Panc1 (cell line): ENCODE measurements at places on chromosomes 1 and 21.

GRCh38 chr1:183110326-183110880, 75.7 kb upstream of the LAMC2 start:
- no peak for DNase-seq

DNA sequence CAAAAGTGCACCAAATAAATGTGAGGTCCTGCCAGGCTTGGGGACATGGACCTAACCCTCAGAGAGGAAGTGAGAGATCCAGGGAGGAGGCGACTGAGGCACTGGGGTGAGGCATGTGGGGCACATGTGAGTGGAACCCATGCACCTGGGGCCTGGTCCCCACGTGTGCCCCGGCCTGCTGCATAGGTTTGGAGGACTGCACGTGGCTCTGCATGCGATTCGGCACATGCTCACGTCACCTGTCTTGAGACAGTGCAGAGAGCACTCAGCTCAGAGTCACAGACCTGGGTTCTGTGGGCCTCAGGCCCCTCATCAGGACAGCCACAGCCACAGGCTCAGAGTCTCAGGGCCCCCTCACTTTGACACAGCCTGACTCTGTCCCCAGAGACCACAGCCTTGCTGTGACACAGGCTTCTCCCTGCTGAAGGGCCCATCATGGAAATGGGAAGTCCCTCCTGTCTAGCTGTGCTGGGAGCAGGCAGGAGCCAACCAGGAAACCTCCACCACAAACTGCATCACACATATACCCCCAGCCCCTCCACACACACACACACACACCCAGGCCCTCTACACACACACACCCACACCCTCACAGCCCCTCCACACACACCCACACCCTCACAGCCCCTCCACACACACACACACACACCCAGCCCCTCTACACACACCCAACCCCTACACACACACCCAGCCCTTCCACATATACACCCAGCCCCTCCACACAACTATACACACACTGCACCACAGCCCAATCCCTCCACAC, 48.2 kb downstream of the SLC9A1 start:
- no peak for DNase-seq

- no peak for DNase-seq
These were observed 68.3 kb upstream of the LAX1 start for GRCh38 chr1:203696673-203697072.

- no peak for DNase-seq
These were observed 83.8 kb downstream of the PAPPA2 start for GRCh38 chr1:176546825-176547224.

DNA sequence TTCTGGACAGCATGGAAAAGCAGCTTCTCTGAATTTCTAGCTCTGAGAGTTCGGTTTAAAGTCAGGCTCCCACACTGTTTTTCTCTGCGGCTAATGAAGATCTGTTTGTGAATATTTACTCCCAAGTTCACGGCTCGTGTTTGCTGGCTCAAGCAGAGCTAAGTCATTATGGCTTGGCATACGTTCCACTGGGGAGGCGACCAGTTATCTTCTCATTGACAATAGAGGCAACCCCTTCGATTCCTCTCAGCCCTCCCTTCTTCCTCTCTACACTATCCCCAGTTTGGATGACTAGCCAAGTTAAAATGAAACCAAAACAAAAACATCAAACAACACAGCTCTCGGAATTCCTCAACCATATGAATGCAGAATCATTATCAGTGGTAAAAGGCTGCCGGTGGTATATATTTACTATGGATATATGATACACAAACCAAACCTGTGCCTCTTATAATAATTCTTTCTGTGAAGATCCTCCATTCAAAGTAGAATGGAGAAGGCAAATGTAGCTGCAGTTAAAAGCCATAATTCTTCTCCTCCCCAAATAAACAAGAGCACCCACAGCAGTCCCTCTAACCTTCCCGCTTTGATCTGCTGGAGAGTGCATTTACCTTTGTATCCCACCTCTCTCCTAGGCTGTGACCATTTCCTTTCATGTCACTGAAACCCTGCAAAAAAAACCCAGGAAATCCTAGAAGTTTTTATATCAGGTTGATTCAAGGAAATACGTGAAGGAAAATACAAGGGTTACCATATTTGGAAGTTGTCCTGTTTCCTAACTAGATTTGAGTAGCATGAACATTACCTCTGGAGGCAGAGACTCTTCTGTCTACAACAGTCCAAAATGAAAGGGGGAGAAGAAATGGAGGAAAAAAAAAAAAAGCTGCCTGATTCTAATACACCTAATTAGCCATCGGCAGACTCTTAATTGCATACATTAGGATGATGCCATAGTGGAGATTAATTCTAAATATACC, 108.3 kb upstream of the USH2A start:
- DNase-seq, result no peak

DNA sequence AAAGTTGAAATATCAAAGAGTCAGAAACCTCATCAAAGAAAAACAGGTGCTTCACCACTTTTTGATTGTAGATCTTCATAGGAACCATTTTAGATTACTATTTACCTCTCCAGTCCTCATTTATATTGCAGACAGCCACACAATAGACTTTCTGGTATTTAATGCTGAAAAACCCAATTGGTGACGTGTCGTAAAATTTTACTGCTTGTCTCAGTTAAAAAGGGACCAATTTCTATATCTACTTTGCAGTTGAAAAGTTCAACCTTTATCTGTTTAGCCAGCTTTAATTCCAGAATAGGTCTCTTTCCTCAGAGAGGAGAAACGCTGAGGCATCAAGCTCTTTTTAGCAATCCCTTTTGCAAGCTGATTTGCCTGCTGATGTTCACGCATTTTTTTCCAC, 1722.4 kb downstream of the PLA2G4A start:
- DNase-seq, result no peak

GRCh38 chr1:55285834-55286233, 70.7 kb upstream of the USP24 start:
- no peak for DNase-seq

DNA sequence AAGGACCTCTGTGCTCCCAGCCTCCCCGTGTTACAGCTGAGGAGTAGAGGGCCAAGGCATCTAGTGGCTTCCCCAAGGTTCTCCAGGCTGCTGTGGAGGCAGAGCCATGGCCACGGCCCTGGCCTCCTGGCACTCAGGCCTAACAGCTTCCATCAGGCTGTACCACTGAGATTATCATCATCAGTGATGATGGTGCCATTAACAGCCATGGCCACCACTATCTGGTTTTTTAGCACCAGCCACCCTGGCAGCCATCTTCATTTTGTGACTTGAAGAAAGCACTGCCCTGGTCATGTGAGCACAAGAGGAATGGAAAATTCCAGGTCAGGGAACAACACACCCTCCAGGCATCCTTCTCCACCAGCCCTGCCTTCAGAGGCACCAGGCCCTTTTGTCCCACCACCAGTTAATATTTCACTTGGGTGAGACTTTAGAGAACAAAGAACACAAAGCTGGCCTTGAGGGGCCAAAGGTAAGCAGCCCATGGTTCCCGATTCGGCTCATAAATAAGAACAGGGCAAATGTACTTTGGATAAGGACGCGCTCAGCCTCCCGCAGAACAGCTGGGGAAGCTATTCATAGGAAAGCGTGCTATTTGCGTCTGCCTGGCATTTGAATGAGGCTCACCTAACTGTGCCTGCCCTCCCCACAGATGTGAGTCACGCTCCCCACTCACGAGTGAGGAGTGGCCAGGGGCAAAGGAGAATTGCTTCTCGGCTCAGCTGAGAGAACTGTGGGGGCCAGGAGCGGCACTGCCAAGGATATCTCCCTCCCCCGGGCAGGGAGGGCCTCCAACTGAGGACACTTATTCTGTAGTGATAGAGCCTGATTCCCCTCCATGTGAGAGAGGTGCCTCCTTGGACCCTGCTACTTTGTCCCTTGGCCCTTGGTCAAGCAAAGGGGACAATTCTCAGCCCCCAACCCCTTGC, 95.6 kb downstream of the CD58 start:
- no peak for DNase-seq

- DNase-seq, result no peak
These were observed 2.9 kb downstream of the MACO1 start for GRCh38 chr1:25433389-25434186.

DNA sequence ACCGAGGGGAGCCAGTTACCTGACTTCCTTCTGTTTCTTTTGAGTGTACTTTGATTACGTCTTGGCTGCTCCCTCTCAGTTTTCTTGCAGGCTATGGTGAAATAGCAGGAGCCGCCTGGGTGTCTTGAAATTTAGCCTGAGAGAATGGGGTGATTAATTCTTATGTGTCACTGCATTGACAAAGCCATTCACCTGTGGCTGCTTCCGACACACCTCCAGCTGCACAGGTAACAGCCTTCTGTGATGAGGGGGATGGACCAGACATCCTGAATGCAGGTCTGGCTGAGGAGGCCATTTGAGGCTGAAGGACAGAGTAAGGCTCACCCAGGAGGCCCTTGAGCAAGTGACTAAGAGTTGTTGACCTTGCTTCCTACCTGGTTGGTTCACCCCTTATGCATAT, 16.5 kb downstream of the CACNA1E start:
- no peak for DNase-seq

- DNase-seq, result no peak
These were observed 1.7 kb upstream of the TNFRSF9 start for GRCh38 chr1:7942214-7942921.

GRCh38 chr1:235883261-235883927, 16.7 kb upstream of the LYST start:
- peak; percentile 86 for DNase-seq

GRCh38 chr1:210685295-210685650, 356.6 kb downstream of the HHAT start:
- DNase-seq, result no peak

DNA sequence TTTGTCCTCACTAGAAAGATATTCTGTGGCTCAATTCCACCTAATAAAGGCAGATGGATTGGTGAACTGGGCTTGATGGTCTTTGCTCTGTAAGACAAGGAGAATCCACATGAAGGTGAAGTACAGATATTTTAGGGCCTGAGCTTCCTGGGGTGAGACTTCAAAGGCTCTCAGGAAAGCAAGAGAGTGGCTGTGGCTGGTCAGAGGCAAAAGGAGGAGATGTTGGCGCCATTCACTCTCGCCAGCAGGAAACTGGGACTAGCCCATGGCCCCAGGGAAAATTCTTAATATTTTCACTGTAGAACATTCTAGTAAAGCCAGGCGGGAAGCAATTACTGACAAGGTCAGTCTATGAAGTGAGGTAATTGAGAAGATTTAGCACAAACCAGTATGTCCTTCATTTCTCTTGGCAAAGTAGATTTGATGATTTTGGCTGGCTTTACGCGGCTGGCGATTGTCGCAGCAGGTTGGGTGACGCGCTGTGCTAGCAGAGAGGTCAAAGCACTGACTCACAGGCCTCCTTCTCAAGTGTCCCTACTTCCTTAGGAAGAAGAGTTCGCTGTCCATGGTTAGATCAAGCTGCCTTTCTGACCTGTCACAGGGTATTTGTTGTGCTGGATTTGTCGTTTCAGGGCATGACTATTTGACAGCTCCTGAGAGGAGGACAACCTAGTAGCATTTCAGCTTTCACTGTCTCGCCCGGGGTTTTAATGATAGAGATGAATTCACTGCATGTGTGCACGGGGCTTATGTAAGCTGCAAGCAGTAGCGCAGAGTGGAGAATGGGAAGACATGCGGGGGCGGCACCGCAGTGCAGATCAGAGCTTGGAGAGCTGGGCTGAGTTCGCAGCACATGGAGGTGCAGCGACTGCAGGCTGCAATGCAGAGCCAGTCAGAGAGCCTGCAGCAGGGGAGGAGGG, 32.7 kb downstream of the XCL1 start:
- DNase-seq, result no peak

DNA sequence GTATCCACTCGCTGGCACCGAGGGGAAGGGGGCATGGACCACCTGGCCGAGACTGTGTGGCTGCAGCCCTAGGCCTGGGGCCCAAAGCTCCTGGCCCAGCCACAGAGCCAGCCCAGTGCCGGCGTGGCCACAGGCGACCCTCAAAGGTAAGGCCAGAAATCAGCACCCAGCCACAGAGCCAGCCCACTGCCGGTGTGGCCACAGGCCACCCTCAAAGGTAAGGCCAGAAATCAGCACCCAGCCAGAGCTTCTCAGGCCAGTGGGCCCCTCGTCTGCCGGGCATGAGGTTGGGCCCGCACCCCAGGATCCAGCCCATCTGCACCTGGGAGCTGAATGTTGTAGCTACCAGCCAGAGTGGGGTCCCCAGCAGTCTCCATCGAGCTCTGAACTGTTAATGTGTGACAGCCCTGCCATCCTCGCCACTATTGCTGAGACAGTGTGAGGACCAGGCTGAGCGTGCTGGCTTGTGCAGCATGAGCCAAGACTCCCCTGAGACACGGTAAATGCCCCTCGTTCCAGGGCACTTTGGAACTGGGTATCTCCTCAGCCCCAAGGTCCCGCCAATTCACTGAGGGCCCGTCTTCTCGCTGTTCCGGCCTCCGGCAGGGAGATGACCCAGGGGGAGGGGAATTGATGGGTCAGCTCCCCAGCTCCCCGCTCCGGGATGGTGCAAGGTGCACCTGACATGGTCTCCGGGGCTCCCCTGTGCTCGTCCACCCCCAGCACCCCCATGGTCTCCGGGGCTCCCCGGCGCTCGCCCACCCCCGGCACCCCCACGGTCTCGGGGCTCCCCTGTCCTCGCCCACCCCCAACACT, 4.7 kb upstream of the FTCD start:
- no peak for DNase-seq

DNA sequence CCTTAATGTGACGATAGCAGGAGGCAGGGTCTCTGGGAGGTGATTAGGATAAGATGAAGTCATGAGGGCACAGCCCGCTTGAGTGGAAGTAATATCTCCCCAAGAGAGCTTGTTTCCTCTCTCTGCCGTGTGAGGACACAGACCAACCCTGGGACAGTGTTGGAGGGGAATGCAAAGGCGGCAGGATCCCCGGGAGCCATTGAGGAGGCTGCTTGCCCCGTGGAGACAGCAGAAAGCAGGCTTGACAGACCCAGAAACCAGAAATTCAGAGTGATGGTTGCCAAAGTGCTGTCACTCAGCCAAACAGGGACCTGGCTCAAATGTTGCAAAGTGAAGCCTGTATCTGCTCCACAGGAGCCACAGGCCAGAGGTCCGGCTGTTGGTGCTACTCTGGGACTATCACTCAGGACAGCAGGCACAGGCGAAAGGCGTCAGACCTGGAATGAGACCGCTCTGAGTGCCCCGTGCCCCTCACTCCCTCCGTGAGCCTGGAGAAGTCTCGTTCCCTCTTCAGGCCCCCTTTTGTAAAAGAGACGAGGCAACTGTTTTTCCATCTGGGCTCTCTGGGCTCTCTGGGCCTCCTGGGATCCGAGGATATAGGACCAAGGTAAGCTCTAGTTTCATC, 96.6 kb upstream of the VANGL1 start:
- DNase-seq, result no peak

DNA sequence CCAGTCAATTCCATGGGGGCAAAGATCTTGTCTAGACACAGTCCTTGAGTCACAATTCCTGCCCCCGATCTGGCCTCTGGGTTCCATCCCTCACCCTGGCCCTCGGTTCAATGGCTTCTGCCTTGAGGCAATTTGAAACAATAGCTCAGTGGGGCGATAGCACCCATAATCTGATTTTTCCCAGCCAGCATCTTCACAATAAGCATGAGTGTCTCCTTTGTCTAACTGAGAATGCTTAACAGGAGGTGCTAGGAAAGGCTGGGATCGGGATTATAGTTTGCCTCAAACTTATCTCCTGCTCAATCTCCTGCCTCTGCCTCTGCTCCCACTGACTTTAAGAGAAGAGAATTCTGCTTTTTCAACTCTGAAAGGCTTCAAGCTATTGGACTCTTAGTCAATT, 293.9 kb upstream of the PROX1 start:
- no peak for DNase-seq
